ENCODE measurements at places on chromosomes 16 and 17.

DNA sequence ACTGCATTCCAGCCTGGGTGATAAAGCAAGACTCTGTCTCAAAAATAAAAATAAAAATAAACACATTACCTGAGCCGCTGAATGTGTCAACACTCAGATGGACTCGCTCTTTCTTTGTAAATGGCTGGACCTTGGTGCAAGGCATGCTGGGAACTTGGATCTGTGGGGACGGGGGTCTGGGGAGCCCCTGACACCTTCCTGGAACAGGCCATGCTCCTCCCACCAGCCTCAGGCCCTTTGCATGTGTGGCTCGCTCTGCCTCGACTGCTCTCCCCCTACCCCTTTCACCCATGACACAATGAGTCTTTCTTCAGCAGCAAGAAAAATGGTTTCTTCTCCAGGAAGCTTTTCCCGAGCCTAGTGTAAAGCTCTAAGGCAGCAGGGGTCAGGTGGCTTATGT, 94.0 kb upstream of the CDH5 start:
- DNase-seq, result no peak

DNA sequence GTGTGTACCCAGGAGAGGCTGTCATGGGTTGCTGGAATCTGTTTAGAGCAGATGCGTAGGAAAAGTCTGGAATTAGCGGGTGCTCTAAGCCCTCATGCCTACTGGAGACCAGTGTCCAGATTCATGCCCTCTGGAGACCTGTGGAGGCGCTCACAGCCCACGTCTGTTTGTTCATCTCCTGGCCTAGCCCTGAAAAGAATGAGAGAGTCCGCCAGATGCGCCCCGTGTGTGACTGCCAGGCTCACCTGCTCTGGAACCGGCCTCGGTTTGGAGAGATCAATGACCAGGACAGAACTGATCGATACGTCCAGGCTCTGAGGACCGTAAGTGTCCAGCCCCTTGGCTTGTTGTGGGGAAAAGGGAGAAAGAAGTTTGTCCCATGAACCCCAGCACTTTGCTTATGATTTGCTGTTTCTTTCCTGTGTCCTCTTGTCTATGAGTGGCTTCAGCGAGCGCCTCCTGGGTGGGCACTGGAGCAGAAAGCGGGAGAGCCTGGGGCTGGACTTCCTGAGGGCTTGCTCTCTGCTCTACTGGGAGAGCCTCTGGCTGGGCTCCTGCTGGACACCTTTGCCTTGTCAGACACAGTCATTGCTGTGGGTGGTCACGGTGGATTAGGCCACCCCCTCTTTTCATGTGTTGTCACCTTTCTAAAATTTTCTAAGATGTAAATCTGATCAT, 35.3 kb downstream of the PRMT7 start:
- DNase-seq, result no peak

- DNase-seq, result no peak
These were observed 62.0 kb upstream of the TMEM132E start for GRCh38 chr17:34517406-34517805.

DNA sequence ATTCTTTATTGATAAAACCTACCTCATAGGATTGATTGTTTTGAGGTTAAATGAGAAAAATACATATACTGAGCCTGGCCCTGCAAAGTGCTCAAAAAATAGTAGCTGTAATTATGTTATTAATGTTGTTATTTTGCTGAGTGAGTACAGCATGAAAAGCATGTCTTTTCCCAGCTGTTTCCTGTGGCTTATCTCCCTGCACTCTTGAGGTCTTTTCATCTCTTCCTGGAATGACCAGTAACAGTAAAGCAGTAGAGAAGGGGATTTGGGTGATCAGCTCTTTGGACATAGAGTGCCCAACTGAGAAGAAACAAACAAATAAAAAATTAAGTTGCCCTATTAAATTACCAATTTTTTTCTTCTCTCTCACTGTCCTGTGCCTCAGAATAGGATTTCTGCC, 53.7 kb downstream of the NFAT5 start:
- DNase-seq, result no peak

DNA sequence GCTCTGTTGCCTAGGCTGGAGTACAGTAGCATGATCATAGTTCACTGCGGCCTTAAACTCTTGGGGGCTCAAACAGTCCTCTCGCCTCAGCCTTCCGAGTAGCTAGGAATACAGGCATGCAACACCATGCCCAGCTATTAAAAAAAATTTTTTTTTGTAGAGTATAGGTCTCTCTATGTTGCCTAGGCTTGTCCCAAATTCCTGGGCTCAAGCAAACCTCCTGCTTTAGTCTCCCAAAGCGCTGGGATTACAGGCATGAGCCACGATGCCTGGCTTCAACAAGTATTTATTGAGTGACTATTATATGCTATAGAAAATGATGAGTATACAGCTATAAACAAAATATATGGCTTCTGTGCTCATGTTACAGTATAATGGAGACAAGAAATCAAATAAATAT, 66.7 kb upstream of the C17orf78 start:
- DNase-seq, result no peak

DNA sequence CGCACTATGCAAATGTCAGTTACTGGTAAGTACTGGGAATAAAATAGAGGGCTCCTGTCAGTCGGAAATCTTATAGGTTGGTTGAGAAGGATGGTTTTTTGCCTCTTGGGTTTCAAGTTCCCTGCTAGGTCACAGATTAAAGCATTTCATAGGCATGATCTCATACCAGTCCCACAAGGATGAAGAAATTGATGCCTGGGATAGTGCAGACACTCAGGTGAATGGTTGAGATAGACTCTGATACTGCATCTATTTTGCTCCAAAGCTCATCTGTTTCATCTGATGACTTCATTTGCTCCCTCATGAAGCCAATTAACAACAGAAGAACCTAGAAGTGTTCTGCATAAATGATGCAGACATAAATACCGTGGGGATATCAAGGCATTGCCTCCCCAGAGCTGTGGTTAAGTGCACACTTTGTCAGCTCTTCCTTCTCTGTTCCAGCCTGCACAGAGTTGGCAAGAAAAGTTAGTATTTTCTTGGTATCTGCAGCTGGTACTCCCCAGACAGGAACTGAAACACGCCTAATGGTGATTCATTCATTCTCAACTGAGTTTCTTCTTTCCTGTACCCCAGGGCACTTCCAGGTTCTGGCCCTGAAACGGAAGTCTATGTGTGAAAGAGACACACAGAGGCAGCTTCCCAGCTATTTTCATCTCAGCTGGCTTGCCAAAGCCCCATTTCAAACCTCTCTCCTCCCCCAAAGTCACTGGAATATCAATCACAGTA, 418.3 kb upstream of the SALL1 start:
- no peak for DNase-seq

GRCh38 chr16:69724981-69725479, 1.3 kb downstream of the NQO1 start:
- DNase-seq, result no peak

DNA sequence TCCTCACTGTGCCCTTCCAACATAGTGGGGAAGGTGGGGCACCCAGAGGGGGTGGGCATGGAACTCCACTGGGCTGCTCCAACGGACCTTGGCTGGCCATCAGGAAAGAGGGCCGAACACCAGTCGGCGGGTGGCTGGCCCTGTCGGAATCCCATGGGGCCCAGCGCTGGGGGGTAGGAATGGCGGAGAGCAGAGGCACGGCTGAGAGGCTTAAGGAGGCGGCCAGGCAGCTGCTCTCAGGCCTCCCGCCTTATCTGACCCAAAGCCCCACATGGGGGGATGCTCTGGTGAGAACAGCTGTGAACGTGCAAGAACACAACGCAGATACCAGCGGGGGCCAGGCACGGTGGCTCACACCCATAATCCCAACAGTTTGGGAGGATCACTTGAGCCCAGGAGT, 4.4 kb upstream of the MYO1C start:
- DNase-seq, result no peak

- DNase-seq, result no peak
These were observed 2.5 kb downstream of the SEC14L1 start for GRCh38 chr17:77143306-77143705.

GRCh38 chr16:85393674-85394451, 219.3 kb upstream of the GSE1 start:
- DNase-seq, result peak; percentile 76

DNA sequence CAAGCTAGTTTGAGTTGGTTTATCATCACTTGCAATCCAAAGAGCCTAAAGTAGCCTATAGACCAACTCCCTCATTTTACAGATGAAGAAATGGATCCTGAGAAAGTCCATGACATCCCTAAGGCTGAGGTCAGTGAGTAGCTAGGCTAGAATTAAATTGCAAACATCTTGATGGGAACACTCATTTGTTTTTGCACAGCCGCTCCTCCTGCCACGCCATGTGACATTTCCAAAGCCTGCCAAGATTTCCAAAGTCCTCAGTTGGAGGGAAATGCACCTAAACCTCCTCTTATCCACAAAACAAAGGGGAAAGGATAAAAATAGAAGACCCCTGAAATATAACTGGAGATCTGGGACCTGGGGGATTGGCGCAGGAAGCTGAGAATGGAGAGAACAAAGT, 15.0 kb downstream of the TMEM92 start:
- DNase-seq, result no peak

DNA sequence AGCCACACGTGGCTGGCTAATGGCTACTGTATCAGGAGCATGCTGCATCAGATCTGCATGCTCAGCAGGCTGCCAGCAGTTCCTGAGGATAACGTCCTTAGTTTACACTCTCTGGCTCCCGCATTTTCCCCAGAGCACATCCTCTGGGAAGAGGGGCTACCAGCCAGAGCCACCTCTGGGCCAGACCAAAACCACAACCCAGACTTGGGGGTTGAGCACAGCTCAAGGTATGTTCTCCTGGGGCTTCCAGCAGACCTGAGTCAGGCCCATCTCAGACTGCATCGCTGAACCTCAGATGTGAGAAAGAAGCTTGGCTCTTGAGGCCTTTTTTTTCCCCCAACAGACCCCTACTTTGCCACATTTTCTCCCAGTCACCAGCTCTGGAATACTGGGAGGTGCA, 23.7 kb upstream of the WSCD1 start:
- no peak for DNase-seq

- DNase-seq, result no peak
These were observed 31.3 kb downstream of the MPHOSPH6 start for GRCh38 chr16:82138478-82139285.

DNA sequence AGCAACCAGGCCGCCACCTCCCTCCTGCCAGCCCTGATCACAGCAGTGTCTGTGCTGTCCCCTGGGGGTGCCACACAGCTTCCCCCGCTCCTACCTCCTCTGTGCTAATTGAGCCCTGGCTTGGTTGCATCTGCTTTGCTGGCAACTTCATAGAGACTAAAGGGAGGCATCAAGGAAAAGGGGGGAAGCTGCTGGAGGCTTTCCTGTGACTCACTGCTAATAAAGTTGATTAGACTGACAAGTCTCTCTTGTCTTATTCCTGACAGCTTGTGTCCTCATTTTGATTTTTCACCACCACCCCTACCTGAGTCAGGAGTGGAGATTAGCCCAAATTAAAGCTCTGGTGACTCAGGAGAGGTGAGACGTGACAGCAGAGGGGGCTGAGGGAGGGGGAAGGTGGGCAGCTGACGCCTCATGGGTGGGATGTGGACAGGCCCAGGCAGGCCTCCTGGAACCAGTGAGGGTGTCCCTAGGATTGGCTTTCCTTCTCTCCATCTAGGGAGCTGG, 310.0 kb downstream of the CBLN1 start:
- no peak for DNase-seq

DNA sequence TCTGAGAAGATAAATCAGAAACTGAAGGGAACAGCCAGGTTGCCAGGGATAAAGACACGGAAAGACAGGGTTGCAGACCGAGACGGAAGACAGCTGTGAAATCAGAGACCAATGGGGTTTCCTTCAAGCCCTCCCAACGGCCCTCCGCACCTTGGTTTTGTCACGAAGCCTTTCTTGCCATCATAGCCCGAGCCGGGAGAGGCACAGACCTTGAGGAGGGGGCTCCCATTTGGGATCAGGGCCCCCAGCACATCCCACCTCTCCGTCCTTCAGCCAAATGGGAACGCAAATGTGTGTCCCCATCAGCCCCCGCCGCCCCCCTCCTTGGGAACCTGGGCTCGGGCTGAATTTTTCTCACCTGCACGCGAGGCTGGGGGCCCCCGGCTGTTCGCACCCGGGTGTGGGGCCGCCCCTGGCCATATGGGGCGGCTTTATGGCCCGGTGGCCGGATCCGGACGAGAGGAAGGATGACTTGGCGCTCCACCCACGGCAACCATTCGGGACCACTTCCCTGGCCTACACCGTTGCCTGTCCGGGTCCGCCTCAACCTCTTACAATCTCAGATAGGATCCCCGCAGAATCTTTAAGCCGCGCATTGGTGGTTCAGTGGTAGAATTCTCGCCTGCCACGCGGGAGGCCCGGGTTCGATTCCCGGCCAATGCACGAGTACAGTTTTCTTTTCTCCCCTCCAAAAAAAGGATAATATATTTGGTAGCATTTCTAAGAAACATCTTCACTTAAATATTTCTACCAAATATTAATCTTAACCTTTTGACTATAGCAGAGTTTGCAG, 1.4 kb upstream of the HES7 start:
- DNase-seq, result peak; percentile 86

- no peak for DNase-seq
These were observed 769.3 kb downstream of the KCNJ18 start for GRCh38 chr17:22461460-22462145.

DNA sequence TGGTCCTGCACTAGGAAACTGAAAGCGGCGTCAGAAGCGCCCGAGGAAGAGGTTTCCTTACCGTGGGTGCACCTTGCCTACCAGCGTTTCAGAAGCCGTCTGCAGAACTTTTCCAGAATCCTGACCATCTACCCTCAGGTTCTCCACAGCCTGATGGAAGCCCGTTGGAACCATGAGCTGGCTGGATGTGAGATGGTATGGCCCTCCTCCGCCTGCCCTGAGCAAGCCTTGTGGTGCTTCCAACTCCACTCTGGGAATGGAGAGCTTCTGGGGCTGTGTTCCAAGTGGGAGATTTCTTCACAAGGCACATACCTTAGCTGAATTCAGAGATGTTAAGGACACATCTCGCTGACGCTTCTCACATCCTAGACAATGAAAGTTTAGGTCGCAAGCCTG, 51.8 kb upstream of the ENDOV start:
- no peak for DNase-seq

DNA sequence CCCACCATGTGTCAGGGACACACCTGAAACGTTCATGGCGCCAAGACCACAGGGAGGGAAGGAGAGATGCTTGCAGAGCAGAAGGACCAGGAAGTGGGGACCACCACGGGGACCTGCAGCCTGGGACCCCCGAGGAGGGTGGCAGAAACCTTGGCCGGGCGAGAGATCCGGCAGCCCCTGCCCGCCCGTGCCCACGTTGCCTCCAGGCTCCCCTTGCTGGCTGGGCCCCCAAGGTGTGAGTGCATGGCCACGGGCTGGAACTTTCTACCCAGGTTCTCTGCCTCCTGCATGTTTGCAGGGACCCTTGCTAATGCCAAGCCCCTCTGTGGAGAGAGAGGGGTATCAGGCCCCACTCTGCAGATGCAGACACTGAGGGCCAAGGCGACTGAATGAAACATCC, 50.4 kb downstream of the USP22 start:
- DNase-seq, result no peak

GRCh38 chr17:12631076-12631475, 34.6 kb upstream of the MYOCD start:
- no peak for DNase-seq

GRCh38 chr16:25411396-25412081, 153.9 kb upstream of the ZKSCAN2 start:
- no peak for DNase-seq

Measured in mucosa of descending colon (tissue), 3 donors.